ENCODE measurements at places on chromosomes 7 and 10. TPM values are rescaled to one million over a fixed set of nuclear protein-coding genes. Genes with fewer than 3 reads are reported as not detected.

ATG9B gene
- total RNA-seq: 2.0 TPM

TMEM140 gene
- total RNA-seq: 18.6 TPM

SAMD9 gene
- 19.7 TPM for total RNA-seq

ADAMTS14 gene
- 4.2 TPM for total RNA-seq

TLX1 gene
- not detected for total RNA-seq

INHBA gene
- total RNA-seq: 47.5 TPM
